ENCODE measurements at places on chromosomes 2 and 18. TPM values are rescaled to one million over a fixed set of nuclear protein-coding genes. Genes with fewer than 3 reads are reported as not detected.

Gene SPP2
- polyA plus RNA-seq, result not detected

Gene UGT1A5
- not detected for polyA plus RNA-seq

Gene CHRNG
- 0.26 TPM for polyA plus RNA-seq

Gene HTR2B
- 0.10 TPM for polyA plus RNA-seq

Gene SCTR
- not detected for polyA plus RNA-seq

- no peaks in the 10 kb centered on the region for H3K36me3 ChIP-seq
- DNase-seq, result no peak
- peaks cover 3% of the 10 kb centered on the region for H3K4me1 ChIP-seq
- no peak overlapping the region for H3K27ac ChIP-seq
- H3K27me3 ChIP-seq, result no peaks in the 10 kb centered on the region
Observed at GRCh38 chr2:1988594-1988993, 244.3 kb upstream of the PXDN start.

DNA sequence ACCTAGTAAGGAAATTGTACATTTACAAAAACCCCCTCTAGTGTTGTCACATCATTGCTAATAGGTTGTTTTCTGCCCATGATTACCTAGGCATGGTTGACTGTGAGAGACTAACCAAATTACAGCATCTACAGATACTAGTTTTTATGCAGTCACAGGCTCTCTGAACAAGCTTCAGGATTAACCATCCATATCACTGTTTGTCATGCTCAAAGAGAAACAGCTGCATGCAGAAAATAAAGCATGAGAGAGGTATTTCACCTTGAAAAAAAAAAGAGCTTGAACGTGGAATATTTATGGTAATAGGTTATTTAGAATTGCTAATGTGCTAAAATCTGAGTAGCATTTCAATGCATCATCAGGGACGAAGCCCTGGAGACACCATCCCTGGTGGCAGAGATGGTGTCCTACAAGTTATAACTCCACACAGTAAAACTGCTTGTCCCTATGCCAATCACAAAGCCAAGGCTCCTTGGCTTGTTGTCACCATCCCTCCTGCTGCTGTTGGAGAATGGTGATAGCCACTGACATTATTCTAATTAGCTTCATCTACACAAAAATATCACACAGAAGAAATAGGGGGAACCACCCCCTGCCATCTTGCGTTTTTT lies 5.4 kb downstream of the NEB start:
- no peak overlapping the region for H3K4me3 ChIP-seq
- no peaks in the 10 kb centered on the region for H3K27me3 ChIP-seq
- H3K36me3 ChIP-seq, result no peaks in the 10 kb centered on the region

DNA sequence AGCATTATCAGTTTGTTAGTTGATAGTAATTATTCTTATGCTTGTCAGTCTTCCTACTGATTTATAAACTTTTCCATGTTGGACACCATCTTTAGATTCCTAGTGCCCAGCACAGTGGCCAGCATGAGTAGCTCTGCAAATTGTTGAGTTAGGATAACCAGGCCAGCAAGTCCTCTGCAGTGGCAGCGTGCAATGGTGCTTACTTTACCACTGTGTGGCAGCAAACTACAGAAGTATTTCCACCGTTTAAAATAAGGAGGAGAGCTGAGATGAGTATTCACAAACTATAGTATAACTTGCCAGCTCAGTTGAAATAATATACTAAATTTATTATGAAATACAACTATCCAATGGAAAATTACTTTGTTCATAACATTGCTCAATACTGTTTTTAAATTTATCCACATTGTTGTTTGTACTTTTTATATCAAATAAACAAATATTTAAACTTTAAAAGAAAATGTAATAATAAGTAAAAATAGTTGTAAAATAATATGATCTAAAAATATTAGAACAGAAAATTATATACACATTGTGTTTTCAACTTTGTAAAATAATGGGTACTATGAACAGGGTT lies 9.3 kb upstream of the THADA start:
- no peaks in the 10 kb centered on the region for H3K36me3 ChIP-seq
- H3K27me3 ChIP-seq, result no peaks in the 10 kb centered on the region
- no peak overlapping the region for H3K4me3 ChIP-seq
- DNase-seq, result no peak

DNA sequence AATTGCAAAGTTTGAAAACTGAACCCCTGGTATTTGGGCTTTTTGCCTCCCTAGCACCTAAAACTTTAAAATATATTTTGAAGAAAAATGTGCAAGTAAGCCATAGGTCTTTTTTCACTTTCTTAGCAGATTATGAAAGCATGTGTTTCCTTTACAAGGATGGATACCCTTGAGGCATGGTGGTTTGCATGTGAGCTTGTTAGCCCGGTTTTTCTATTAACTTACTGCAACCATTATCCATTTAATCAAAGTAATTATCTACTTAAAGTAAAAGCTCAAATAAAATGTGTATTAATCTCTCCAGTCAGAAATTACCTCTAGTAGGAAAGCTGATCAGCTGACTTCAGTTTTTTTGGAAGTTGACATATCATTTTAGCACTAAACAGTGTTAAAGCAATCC lies 140.6 kb downstream of the EML6 start:
- no peak overlapping the region for H3K27ac ChIP-seq
- no peak overlapping the region for H3K4me3 ChIP-seq
- DNase-seq, result no peak
- peaks cover 13% of the 10 kb centered on the region for H3K4me1 ChIP-seq
- no peaks in the 10 kb centered on the region for H3K36me3 ChIP-seq

GRCh38 chr2:128369108-128369555 lies 50.5 kb upstream of the HS6ST1 start:
- no peaks in the 10 kb centered on the region for H3K36me3 ChIP-seq
- no peak for DNase-seq
- H3K27ac ChIP-seq, result no peak overlapping the region
- no peak overlapping the region for H3K4me3 ChIP-seq
- no peaks in the 10 kb centered on the region for H3K27me3 ChIP-seq
